Suppressor macrophage treated with lipopolysaccharide for 1 hour (primary cell): ENCODE measurements at places on chromosomes 12 and 14.

DNA sequence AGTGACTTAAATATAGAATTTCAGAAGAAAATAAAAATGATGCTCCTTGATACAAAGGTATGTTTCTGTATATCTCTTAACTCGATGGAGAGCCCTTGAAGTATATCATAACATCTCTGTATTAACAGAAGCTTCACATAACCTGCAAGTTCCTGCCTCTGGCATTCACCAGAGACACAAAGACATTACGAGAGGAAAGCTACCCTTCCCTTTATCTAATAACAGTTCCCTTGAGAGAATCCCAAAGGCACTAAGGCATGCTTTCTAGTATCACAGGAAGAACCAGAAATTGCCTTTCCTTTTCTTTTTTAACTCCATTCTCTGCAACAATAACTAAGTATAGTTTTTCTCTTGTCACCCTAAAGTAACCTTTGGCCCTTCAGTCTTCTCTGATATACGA lies 164.5 kb downstream of the MGAT4C start:
- no peak for DNase-seq

- DNase-seq = peak; percentile 94
These were observed 90.1 kb downstream of the NCOR2 start for GRCh38 chr12:124477107-124477915.

DNA sequence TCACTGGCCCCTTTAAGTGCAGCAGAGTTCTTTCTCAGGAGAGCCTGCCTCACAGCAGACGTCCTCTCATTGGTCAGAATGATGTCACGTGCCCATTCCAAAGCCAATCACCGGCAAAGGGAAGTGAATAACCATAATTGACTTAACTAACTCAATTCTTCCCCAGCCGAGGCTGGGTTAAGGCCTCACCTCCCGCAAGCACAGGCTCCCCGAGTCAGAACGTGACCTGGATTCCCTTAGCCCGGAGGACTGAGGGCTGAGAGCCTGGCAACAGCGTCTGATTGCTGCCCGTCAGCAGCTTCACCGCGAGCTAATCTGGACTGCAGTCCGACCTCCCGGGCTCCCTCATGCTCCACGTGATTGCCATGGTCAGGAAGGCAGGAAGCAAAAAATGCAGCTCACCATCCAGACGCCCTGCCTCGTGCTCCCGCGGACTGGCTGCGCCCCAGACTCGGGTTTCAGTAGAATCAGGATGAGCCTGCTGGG lies 92.1 kb upstream of the FZD10 start:
- DNase-seq = no peak

- DNase-seq = no peak
These were observed 51.4 kb upstream of the GPR132 start for GRCh38 chr14:105116451-105117256.

- DNase-seq = peak; percentile 36
These were observed 89.3 kb upstream of the NAP1L1 start for GRCh38 chr12:76173756-76174155.

DNA sequence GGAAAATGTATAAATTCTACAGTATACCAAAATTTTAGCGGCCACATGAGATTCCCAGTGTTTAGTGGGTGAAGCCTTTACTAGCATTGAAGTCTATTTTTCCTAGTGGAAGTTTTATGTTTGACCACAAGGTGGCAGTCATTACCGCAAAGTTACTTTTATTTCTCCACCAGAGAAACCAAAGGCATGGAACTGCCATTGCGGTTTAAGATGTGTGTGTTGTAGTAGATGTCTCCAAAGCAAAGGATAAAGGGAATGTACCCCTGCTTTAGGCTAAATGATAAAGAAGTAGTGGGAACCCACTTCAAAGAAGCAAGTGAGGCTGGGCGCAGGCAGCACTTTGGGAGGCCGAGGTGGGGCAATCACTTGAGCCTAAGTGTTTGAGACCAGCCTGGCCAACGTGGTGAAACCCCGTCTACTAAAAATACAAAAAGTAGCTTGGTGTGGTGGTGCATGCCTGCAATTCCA lies 140.5 kb downstream of the PRKCH start:
- peak; percentile 68 for DNase-seq

- no peak for DNase-seq
These were observed 11.8 kb downstream of the TRAPPC6B start for GRCh38 chr14:39158222-39158858.

DNA sequence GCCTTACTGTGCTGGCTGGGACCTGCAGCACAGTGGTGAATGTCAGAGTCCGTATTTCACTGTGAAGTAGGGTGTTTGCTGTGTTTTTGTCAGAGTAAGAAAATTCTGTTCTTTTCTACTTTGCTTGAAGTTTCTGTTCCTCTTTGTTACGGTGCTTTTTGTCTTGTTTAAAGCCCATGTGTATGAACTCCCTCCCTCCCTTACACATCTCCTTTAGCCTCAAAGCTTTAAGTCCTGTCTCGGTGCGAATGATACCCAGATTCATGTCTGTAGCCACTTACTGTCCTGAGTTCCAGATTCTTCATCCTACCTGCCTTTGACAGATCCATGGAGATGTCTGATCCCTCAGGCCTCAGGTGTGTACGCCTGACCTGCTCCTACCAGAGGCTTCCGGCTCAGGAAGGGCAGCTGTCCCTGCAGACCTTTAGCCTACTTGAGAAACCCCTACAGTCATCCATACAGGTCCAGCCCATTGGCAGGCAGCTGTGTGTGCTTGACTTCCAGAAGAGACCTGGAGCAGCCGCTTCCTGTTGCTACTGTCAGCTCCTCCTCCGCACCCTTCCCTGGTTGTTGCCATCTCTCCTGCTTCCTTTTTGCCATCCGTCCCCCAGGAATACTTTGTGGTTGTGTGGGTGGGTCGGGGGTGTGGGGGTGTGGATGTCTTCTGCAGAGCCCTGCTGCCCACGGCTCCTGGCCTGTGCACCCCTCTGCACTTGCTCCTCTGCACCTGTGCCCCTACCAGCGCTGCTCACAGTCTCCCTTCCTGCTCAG lies 72.9 kb downstream of the DDX51 start:
- DNase-seq = peak; percentile 34

- DNase-seq = no peak
These were observed 17.5 kb downstream of the YY1 start for GRCh38 chr14:100256339-100256895.

DNA sequence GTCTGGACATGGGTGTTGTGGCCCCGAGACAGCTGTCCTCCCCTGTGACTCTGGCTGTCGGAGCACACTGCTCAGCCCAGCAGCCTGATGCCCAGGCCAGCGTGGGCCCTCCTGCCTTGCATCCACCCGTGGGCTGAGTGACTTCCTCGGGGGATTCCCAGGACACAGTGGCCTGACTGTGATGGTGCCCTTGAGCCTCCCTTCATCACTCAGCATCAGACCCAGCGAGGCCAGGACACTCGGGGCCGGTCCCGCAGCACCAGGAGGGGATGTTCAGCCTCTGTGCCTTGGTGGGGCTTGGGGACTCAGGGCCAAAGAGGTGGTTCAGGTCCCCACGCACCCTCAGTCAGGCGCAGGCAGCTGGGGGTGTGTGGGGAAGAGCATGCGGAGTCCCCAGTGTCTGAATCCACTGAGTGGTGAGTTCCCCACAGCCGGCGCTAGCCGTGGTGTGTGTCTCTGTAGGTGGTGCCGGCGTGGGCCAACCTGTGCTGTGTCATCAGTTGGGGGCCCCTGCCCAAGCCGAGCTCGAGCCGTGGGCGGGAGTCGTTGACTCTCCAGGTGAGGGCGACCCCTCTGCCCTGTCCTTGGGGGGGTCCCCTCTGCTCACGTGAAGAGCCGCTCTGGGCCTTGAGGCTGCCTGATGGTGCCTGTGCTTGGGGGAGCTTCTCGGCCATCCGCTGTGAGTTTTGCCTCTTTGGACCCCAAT lies 185.8 kb downstream of the ADGRD1 start:
- DNase-seq = no peak

GRCh38 chr14:101301011-101301410 lies 260.3 kb upstream of the DIO3 start:
- no peak for DNase-seq

DNA sequence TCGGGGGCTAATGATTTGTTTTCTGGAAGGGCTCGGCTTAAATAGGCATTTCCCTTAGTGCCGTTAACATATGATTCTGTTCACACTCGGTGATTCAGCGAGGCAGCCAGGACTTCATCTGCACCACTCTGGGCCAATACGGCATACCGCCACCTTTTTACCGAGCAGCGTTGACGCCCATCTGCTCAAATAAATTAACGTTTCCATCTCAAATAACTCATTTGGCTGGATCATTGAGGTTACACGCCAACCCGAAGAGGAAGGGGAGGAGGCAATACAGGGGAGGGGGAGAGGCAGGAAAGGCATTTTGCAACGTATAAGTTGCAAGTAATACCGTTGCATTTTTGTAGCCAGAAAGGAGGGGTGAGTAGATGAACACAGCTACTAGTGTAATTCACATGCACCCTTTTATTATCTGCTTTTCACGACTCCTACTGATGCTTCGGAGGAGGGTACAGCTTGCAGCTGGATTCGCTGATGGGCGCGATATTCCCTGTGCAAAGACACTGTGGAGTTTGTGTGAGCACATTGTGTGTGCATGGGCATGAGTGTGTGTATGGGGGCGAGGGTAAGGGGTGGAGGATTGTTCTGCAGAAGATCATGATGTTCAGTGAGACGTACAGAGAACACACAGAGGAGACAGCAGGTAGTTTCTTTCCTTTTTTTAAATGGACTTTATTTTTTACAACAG lies 45.9 kb downstream of the MAP1LC3B2 start:
- no peak for DNase-seq

GRCh38 chr12:24562771-24563431 lies 386.0 kb downstream of the BCAT1 start:
- DNase-seq = peak; percentile 41

- DNase-seq = no peak
These were observed 700 bp downstream of the CNIH1 start for GRCh38 chr14:54440476-54440872.

GRCh38 chr12:9667403-9668160 lies 1.9 kb upstream of the CLEC2D start:
- peak; percentile 62 for DNase-seq

DNA sequence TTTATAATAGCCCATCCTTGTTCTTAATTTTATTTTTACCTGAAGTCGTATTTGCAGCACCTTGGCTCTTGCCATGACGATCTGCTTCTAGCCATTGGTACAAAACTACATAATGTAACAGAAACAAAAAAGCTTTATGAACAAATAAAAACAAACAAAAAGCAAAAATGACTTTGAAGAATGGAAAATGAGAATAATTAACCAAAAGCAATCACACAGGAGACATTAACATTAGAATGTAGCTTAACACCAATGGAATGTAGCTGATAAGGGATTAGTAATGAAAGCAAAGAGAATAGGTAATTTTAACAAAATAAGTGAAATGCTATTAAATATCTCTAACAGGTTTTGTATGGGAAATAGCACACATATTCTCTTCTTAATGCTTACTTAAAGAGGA lies 91.4 kb downstream of the DENND5B start:
- no peak for DNase-seq

- no peak for DNase-seq
These were observed 120.7 kb upstream of the PTPRB start for GRCh38 chr12:70757830-70758493.

- DNase-seq = no peak
These were observed 53.2 kb downstream of the GALNT16 start for GRCh38 chr14:69313176-69313575.

- DNase-seq = no peak
These were observed 131.2 kb downstream of the PPM1H start for GRCh38 chr12:62803756-62804155.

DNA sequence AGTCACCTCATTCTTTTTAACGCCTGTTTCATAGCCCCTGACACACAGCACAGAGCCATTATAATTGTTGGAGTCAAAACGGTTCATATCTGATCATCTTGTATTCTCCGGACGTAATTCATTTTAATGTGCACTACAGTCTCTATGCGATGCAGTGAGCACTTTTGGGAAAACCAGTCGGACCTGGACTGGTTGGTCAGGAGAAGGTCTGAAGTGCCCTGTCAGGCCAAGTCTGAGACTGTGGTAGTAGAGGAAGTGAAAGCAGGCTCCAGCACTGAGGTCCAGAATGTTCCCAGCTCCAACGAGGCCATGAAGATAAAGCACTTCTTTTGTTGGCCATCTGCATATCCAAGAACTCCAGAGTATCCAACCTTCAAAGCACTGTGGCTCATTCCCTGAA lies 117.1 kb upstream of the NCOR2 start:
- peak; percentile 55 for DNase-seq

GRCh38 chr14:55749201-55749812 lies 169.3 kb downstream of the KTN1 start:
- DNase-seq = no peak

DNA sequence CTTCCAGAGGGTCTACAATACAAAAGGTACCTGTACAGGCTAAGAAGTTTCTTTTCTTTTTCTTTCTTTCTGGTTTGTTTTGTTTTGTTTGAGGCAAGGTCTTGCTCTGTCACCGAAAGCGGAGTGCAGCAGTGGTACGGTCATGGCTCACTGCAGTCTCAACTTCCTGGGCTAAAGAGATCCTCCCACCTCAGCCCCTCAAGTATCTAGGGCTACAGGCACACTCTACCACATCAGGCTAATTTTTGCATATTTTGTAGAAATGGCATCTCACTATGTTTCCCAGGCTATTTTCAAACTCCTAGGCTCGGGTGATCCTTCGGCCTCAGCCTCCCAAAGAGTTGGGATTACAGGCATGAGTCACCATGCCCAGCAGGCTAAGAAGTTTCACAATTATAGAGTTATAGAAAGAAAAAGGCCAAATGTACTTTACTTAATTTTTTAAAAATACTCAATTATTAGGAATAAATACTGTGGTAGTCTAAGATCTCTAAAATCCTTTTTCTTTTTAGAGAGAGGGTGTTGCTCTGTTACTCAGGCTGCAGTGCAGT lies 3.0 kb upstream of the PIGH start:
- DNase-seq = no peak

DNA sequence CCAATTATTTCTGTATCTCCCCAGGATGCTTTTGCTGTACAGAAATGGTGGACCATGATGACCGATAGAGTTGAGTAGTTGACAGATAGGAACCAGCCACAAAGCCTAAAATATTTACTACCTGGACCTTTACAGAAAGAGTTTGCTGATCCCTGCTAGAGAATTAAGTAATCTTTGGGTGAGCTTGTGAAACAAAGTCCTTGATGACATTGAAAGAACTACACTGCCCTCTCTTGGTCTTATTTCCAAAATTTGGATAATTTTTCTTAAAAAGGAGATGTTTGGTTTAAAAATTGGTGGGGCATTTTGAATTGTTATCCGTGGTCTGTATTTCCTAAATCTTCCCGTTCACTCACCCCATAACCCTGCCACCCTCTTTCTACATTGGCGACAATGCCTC lies 13.7 kb upstream of the TCTN1 start:
- DNase-seq = peak; percentile 92

DNA sequence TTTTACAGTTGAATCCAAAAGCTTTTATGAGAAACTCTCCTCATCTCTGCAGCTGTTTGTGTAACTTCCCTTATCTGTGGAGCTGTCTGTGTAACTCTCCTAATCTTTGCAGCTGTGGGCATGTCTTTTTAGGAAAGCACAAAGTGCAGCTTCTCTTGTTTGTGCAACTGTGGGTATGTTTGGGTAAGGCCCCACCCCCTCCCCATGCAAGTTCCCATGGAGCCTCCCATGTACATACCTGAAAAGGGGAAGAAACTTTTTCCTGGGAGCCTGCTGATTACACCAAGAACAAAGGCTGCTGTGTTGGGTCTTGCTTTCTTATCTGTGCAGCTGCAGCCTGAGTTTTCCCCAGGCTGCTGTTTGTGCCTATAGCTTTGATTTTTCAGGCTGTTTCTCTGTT lies 42.7 kb upstream of the CDKN3 start:
- peak; percentile 29 for DNase-seq
